Neural progenitor cell (in vitro differentiated cells): ENCODE measurements at places on chromosomes 13 and 19. TPM values are rescaled to one million over a fixed set of nuclear protein-coding genes. Genes with fewer than 3 reads are reported as not detected.

DNA sequence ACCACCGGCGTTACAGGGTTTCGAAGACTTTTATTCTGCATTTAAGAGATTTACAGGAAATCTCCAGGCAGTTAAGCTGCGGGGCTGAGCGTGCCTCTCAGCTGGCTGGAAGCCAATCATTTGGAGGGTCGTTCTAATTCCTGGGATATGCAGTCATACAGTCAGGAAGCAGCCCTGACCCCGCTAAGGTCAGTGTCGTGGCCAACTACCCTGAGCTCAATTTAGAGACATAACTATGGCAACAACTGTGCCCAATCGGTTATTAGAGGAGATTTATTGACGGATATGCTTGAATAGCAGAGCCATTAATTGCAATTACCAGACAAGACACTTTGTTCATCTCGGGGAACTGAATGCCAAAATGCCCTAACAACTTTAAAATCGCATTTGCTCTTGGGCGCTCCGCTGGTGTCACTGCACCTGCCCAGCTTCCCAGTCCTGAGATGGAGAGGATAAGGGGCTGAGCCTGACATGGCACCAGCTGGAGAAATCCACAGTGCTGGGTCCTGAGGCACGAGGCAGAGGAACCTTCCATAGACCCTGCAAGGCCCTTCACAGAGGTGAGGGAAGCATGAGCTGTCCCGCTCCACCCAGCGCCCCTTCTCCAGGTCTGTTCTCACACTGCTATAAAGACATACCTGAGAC lies 15.1 kb upstream of the ZNF507 start:
- DNase-seq = no peak

DNA sequence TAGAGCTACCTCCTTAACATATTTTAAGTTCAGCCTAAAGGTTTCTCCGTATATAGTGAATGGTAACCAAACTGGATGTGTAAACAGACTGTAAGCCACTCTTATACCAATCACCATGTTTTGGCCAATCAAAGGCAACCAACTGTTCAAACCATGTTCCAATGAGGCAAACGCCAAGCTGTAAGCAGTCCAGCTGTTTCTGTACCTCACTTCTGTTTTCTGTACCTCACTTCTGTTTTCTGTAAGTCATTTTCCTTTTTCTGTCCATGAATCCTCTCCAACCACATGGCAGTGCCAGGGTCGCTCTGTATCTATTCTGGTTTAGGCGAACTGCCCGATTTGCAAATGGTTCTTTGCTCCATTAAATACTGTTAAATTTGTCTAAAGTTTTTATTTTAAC lies 24.4 kb downstream of the COMMD6 start:
- no peak for DNase-seq

GRCh38 chr19:47275791-47276461 lies 1.2 kb downstream of the INAFM1 start:
- no peak for DNase-seq

The TEKTIP1 gene
- total RNA-seq = not detected in 2 replicates

DNA sequence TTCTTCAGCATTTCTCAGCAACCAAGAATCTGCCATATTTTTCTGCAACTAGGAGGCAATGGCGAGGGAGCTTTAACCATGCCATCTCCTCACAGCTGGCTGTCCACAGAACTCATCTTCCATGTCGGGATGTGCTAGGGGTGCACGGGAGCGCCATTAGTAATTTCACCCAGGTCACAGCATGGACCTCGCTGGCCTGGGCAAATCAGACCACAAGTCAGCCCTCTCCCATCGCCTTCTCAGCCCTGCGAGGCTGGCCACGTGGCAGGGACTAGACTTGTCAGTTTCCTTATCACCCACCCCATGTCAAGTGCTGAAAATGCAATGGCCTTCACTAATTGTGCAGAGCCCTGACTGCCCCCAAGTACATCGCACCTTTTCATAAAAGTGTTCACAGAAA lies 15.7 kb downstream of the COL4A1 start:
- DNase-seq = no peak

The ZNF492 gene
- not detected in 2 replicates for total RNA-seq

The ZNF772 gene
- 33.3 and 34.5 TPM in 2 replicates for total RNA-seq

DNA sequence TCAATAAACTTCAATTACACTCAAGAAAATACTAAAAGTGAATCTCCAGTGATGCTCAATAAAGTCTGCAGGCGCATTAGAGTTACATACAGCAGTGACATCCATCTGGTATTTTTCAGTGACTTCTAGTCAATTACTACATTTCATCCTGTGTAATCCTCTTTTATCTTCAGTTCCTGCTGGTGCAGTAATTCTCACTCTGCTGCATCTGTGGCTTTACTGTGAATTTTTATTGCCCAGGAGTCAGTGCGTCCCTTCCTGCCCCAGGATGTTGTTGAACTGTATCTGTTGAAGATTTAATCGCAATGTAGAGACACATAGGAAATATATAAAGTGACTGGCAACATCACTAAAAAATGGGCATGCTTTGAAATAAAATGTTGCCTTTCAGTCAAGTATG lies 196.3 kb upstream of the TMTC4 start:
- no peak for DNase-seq

DNA sequence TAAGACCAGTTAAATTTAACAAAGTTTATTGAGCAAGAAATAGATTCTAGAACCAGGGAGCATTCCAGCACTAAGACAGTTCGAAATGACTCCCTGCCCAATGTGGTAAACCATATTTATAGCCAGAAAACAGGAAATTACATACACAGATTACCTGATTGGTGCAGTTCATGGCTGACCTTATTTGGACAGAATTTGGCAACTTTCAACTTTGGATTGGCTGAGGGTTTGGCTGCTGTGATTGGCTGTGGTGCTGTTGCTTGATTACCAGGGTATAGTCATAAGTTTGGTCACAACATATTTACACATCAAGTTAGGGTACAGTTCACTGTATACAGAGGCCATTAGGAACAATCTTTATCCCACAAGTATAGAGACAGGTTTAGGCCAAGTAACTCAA lies 984.8 kb upstream of the MIR17HG start:
- DNase-seq = no peak

GRCh38 chr19:4730740-4731171 lies 7.1 kb upstream of the DPP9 start:
- DNase-seq = no peak

DNA sequence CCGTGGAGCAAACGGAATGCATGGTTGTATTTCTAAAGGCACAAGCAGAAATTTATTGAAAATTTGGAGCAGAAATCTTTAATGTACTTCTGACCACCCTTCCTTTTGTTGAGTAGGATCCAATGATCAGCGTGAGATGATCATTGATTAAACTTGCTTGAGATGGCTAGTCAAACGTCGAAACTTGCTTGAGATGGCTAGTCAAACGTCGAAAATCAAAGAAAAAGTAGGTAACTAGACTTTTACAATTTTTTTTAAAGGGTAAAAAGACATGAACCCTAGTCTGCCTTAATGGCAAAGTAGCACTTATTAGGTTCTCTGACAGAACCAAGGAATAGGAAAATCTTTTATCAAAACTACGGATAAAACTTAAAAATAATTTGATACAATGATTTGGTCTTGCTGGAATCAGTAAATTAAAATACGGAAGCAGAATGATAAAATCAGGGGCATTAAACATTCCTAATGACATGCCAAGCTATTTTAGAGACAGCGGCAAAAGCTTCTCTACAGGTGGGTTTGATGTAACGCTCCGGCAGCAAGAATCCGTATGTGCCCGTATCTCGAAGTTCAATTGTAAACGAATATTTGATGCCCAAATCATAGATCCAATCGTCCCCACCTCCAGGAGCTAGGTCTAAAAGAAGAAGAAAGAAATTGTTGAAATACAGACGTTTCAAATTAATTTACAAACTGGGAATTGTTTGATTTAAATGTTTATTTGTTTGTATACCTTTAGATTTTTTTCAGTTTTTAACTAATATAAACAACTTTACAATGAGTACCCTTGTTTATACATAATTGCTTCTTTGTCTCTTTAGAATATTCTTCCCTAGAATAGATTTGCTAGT lies 841 bp upstream of the ZC3H13 start:
- DNase-seq = peak; percentile 25

GRCh38 chr13:94328381-94329041 lies 151.0 kb downstream of the DCT start:
- no peak for DNase-seq

- DNase-seq = no peak
These were observed 10.5 kb upstream of the SMG9 start for GRCh38 chr19:43765109-43765876.

- no peak for DNase-seq
These were observed 453.6 kb upstream of the PRR20A start for GRCh38 chr13:56687131-56687530.

The PSENEN gene
- 10.9 and 29.6 TPM in 2 replicates for total RNA-seq

DNA sequence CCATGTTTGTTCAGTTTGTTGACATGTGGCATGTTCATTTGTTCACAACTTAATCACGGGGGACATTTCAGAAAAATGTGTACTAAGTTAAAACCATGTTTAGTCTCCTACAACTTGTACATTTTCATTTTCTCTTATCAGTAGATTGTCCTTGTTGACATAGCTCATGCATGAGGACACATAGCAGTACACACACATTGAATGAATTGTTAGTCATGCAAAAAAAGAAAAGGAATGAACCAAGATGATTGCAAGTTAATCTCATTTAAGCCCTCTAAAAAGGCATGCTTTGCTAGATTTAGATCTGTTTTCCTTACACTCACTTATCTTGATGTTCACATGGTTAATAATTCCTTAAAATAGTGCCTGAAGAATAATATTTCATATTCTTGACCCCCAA lies 38.2 kb upstream of the AKAP11 start:
- DNase-seq = no peak

DNA sequence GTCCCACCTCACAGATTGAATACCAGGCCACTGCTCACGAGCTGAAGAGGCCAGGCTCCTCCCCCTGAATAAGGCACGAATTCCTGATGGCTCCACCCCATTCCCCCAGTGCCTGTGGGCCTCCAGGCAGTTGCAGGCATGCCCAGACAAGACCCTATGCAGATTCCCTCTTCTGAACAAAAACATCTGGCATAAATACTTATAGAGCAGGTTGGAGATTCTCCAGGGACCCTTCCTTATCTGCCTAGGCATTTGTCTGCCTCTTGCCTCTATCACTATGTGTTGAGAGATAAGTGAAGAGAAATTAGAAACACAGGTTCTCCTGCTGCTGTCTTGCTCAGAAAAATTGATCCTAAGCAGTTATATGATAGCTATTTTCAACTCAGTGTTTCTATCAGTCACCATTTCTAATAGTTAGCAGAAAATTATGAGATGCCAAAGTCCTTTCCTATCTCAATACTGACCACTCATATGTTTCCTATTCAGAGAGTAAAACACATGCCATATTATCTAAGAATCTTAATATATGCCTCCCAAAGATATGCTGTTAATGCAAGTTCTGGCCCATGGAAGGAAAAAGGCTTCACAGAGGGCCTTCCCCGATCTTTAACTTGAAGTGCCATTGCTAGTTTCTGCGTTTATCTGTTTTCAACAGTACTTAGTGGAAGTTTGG lies 364.0 kb downstream of the KCTD12 start:
- DNase-seq = no peak

GRCh38 chr13:38875186-38875875 lies 115.3 kb downstream of the STOML3 start:
- no peak for DNase-seq

DNA sequence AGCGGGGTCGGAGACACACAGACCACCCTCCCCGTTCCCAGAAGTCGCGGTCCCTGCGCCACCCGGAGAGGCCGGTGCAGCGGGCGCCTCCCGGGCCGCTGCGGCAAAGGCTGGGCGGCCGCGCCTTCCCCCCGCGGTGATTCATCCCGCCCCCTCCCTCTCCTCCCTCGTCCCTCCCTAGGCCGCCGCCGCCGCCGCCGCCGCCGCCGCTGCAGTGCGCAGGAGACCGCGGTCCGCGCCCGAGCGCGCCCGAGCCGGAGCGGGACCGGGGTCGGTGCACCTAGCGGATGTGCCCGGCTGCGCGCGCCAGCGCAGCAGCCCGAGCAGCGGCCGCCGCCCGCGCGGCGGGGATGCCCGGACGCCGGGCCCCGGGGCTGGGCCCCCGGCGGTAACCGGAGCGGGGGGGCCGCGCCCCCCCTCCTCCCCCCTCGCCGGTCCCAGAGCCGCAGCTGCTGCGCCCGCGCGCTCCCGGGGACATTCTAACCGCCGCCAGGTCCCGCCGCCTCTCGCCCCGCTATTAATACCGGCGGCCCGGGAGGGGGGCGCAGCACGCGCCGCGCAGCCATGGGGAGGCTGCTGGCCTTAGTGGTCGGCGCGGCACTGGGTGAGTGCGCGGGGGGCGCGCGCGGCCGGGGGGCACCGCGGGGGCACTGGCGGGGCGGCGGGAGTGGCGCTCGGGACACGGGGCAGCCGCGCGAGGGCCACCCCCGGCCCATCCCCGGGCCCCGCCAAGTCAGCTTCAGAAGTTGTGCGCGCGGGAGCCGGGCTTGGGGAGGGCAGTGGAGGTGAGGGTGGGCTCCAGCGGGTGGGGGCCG lies at the start of gene SCN1B:
Gene SCN1B (plus strand): TSS at position 214 of the 815 bp plus-strand sequence. CDS start 351 bp downstream, at position 565.
- peak; percentile 89 for DNase-seq

The SERPINE3 gene
- 0.40 and 0.47 TPM in 2 replicates for total RNA-seq

- no peak for DNase-seq
These were observed 581 bp downstream of the RPL18 start for GRCh38 chr19:48618278-48618915.

GRCh38 chr13:113113846-113114271 lies 8.3 kb downstream of the F7 start:
- no peak for DNase-seq

The ERICH4 gene
- not detected in 2 replicates for total RNA-seq

DNA sequence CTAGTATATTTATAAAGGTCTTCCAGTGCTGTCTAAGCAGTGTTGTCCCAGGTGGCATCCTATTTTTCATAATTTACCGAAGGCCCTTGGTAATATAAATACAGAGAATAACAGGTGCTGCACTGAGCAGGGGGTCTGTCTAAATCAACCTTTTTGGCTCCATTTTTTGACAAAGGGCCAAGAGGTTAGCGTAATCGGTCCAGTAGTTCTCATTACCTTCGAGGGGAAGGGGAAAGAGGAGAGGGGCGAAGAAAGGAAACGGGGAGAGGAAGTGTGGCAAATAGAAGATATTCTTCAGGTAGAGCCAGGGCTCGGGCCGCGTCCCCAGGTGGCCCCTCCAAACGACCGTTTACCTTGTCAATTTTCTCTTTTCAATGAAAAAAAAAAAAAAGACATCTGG lies 749 bp upstream of the PAN3 start:
- peak; percentile 26 for DNase-seq

GRCh38 chr19:16899566-16900075 lies 10.8 kb downstream of the F2RL3 start:
- peak; percentile 62 for DNase-seq

GRCh38 chr19:2391118-2391725 lies 31.2 kb downstream of the TMPRSS9 start:
- DNase-seq = peak; percentile 73
